ENCODE measurements at places on chromosomes 5 and 9. TPM values are rescaled to one million over a fixed set of nuclear protein-coding genes. Genes with fewer than 3 reads are reported as not detected.

DNA sequence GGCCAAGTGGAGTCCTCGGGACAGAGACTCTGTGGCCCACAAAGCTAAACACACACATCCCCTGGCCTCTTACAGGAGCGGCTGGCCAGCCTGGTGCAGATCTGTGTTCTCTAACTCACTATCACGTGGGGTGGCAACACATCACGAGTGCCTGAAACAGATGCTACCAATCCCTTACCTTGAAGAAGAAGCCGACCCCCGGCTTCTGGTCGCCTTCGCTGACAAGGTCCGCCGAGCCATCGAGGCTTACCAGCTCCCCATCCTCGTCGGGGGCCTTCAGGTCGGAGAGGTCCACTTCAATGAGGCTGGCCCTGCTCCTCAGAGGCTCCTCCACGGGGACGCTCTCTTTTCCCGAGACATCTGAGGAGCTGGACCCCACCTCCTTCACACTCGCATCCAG lies 86.7 kb downstream of the CAMSAP1 start:
- DNase-seq = no peak

- peak; percentile 60 for DNase-seq
Observed at GRCh38 chr5:65482736-65483545, 1.2 kb upstream of the ADAMTS6 start.

GRCh38 chr5:149654231-149654630 lies 72.9 kb downstream of the ARHGEF37 start:
- DNase-seq = no peak

DNA sequence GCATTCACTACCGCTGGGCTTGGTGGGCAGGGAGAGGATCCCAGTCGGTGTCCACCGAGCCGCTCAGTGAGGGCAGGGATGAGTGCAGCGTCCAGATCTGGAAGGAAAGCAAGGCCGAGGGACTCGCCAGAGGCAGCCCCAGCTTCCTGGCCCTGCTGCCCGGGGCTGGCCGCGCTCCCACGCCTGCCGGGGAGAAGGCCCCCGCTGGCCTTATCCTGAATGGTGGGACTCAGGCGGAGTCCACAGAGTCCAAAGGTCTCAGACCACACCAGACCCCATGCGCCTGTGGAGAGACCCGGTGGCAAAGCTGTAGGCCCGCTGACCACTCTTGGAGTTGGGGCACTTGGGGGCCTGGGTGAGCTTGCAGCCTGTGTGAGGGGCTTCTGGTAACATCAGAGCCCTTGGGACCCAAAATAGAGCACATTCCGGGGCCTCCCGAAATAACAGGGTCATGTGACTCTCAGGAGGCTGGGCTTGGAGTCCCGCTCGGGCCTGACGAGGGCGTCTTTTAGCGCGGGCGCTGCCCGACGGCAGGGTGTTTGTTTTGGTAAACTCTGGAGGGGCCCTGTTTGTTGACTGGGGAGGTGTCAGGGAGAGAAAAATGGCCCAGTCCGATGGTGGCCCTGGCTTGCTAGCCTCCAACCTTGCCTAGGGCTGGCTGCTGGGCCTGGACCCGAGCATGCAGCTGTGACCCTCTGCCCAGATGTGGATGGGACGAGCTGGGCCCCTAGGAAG lies 2.8 kb downstream of the RXRA start:
- DNase-seq = peak; percentile 38

DNA sequence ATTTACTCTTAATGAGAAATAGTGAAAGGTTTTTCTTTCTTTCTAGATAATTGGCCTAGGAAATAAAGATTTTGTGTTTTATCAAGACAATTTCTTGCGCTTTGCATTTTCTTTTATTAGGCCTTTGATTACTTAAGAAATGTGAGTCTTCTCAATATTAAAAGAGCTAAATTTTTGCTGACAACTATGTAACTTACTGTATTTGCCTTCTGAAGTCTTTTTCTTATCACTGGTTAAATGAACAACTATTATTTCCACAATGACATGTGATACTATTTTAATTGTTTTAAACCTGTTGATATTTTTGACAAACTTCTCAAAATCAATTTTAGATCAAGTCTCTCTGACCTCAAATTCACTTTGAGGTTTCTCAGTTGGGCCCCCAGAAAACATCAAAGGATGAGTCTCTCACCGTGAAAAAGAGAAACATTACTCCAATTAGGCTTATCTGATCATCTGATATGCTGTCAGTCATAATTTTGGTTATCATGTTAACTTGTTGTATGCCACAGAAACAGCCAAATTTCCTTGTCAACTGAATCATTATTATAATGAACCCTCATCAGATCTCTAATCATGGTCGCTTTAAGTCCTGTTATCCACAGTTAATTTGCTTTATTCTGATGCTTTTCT lies 48.8 kb downstream of the RAPGEF1 start:
- no peak for DNase-seq

- DNase-seq = no peak
Observed at GRCh38 chr5:58099257-58099656, 360.6 kb downstream of the PLK2 start.

DNA sequence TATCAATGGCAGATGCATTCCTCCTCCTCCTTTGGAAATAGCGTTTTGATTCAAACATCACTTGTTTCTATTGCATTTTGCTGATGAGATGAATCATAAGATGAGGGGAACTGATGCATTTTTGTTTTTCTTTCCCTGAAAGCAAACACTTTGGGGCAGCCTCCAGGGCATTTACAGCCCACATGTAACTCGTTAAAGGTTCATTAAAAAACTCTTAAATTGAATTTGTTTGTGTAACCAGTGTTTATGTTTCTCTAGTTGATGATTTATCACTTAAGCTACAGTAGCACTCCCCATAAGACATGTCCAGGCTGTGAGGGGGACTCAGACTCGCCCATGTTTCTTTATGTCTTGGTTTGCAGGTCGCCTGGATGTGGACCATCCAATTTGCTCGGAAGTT lies 246.1 kb upstream of the ANKH start:
- peak; percentile 41 for DNase-seq

GRCh38 chr9:104027295-104027694 lies 66.8 kb upstream of the SMC2 start:
- no peak for DNase-seq

- no peak for DNase-seq
Observed at GRCh38 chr9:72333709-72334108, 31.3 kb downstream of the ZFAND5 start.

DNA sequence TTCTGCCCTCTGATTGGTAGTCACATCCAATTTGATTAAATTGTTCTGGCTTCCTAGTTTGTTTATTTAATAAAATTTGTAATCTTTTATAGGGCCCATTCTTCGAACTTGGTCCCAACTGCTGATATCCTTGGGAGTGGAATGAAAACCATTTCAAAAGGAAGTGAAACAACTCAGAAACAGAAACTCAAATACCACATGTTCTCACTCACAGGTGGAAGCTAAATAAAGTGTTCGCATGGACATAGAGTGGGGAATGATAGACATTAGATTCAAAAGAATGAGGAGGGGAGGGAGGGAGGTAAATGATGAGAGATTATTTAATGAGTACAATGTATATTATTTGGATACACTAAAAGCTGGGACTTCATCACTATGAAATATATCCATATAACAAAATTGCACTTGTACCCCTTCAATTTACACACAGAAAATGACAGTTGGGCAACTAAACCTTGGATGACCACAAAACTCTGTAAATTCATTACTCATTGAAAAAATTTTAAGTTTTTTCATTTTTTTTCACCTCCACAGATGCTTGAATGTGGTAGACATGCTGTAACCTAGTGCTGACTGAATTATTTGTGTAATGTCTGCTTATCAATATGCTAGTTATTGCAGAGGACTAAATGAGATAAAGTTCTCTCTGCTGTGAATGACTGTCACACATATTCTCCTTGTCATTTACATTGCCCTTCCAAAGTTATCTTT lies 16.0 kb downstream of the ATP10B start:
- no peak for DNase-seq

DNA sequence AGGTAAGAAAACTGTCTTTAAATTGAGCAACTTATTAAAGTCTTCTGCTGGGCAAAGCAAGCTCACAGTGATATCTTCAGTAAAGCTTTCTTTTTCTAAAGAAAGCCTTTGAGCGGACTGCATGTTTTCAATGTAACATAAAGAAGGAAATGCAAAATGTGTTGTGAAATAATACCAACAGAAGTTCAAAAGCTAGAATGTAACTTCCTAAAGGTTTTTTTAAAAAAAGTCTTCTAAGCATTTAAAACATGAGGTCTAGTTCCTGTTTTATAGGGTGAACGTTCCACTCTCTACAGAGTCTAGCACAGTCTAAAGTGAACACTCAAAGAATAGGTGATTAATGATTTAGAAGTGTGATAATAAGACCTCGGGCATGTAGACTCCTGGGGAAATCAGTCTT lies 62.9 kb downstream of the DENND1A start:
- DNase-seq = no peak

GRCh38 chr5:92402045-92402444 lies 1018.9 kb upstream of the ARRDC3 start:
- DNase-seq = no peak

DNA sequence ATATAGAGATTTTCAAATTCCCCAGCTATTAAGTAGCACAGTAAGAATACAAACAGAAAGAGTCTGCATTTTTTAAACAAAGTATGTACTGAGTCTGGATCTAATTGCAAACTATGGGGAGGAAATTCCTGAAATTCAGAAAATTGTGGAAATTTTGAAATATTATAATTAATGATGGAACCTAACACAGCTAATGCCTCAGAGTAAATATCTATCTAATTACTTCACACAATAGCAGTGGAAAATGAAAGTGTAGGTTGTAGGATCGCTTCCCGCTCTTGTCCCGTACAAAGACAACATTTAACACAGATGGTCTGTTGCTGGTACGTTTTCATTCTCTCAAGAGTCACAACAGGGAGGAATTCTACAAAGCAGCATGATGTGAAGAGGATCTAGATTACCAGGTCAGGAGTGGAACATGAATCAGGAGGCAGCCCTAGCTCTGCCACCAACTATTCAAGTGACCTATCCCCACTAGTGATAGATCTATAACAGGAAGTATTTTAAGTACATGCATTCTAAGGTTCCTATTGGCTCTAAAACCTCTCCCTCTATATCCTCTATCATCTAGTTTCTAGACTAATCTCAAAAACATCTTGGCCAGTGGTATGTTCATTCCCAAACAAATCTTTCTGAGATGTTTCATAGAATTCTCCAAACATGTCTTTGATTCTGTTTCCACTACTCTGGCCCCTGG lies 58.9 kb upstream of the GRAMD2B start:
- DNase-seq = no peak

- DNase-seq = no peak
Observed at GRCh38 chr9:37324691-37325490, 97.6 kb upstream of the GRHPR start.

DNA sequence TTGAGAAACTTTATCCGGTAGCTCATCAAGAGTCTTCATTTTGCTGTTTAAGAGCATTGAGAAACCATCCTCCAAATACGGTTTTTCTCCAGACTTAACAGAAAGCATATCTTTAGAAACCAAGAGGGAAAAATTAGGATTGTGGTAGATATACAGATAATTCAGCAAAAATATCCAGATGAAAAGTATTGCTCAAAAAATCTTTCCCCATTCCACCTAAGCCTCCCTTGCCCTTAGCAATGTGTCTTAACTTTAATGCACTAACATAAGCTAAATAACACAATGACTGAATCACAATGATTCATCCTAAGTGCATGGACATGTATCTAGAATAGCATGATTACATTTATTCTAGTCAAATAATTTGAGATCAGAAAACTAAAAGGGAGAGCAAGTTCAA lies 130.3 kb upstream of the TARS1 start:
- no peak for DNase-seq

GRCh38 chr9:108080285-108080684 lies 590.7 kb upstream of the KLF4 start:
- no peak for DNase-seq

DNA sequence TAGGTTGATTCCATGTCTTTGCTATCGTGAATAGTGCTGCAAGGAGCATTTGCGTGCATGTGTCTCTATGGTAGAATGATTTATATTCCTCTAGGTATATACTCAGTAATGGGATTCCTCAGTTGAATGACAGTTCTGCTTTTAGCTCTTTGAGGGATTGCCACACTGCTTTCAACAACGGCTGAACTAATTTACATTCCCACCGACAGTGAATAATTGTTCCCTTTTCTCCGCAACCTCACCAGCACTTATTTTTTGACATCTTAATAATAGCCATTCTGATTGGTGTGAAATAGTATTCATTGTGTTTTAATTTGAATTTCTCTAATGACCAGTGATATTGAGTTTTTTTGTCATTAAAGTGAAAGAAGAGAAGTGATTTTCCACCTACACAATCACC lies 18.5 kb downstream of the IFNA5 start:
- no peak for DNase-seq

GRCh38 chr9:137772281-137772873 lies 105.2 kb upstream of the CACNA1B start:
- no peak for DNase-seq

GRCh38 chr5:16953729-16954128 lies 17.6 kb upstream of the MYO10 start:
- no peak for DNase-seq

DNA sequence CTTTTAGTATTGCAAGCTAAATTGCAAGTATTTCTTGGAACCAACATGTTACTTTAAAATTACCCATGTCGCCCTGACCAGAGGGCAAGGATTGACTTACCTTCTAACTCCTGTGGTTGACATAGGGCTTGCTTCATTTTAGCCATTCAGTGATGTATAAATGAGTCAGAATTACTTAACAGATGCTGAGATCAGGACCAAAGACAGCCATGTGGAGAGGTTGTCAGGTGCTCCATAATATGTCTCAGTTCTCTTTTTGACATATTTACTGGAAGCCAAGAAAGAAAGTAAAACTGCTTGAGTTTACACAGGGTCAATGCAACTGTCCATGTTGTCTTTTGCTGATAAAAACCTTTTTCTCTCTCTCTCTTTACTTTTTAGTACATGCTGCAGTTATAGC lies 33.2 kb downstream of the F2RL2 start:
- no peak for DNase-seq

DNA sequence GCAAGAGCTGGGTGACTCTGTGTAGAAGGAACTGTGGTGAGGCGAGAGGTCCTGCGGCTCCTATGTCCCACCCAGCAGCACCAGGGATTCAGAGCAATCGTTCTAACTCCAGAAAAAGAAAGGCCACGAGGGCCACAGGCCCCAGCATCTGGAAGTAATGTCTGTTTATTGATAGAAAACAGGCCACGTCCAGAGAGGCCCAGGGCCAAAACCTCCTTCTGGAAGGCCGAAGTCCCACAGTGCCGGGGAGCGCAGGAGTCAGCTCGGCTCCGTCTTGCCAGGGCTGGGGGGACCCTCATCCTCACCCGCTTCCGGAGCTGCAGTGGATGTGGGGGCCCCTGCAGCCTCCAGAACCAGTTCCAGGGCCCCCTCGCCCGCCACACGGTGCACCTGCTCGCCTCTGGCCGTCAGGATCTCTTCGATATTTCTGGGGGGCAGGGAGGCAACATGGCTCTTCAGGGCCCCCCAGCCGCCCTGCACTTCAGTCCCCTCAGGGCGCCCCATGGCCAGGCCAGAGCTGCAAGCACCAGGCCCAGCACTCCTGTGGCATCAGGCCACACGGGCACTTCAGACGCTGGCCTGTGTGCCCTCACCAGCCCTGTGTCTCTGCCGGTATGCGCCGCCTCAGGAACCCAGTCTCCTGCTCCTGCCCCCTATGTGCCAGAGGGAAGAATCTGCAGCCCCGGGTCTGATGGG lies 1.6 kb downstream of the DNLZ start:
- no peak for DNase-seq

Gene SPINK5
- total RNA-seq = not detected

Gene ZBTB5
- total RNA-seq = 8.0 TPM

Gene PCDHGA6
- 1.2 TPM for total RNA-seq

Gene CNTNAP3B
- total RNA-seq = 0.46 TPM

Gene AFAP1L1
- 1.4 TPM for total RNA-seq

Gene IL33
- total RNA-seq = not detected

Gene CYLC2
- not detected for total RNA-seq

Gene CER1
- not detected for total RNA-seq

Gene MLANA
- not detected for total RNA-seq

Gene EFCAB9
- total RNA-seq = not detected

Gene PCDHGA5
- total RNA-seq = 0.62 TPM
